NCI-H2029 treated with DMSO at 0.1 percent for 48 hours (cell line): ENCODE measurements at places on chromosomes 1 and 21.
A peak's percentile ranks its signal among the peaks of the same experiment; 100 is the strongest.

- DNase-seq = no peak
These were observed 3.1 kb downstream of the KCNK1 start for GRCh38 chr1:233617025-233617424.

DNA sequence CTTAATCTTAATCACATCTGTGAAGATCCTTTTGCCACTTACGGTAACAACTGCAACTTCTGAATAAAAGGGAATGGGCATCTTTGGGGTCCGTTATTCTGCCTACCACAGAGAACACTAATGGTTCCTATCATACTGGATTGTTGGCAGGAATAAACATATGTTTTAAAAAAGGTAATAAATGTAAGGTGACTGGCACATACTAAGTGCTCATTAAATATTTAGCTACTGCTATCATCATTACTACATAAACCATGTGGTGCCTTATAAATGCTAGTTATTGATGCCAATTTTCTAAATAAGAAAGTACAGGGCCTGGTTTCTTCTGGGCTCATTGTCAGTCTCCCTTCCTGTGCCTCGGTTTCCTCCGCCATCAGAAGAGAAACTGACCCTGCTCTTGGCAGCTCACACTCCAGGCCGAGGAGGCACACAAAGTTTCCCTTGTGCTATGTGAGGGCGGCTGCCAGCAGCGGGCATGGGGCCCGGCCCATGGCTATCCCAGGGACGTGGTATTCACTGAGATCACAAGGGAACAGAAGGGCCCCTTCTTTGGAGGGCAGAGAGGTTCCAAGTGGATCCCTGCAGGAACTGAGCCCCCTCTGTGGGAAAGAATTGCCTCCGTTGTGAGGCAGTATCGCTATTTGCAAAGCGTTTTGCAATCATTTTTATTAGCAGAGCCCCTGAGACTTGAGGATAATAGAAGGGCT, 26.2 kb downstream of the NAV1 start:
- DNase-seq = no peak

DNA sequence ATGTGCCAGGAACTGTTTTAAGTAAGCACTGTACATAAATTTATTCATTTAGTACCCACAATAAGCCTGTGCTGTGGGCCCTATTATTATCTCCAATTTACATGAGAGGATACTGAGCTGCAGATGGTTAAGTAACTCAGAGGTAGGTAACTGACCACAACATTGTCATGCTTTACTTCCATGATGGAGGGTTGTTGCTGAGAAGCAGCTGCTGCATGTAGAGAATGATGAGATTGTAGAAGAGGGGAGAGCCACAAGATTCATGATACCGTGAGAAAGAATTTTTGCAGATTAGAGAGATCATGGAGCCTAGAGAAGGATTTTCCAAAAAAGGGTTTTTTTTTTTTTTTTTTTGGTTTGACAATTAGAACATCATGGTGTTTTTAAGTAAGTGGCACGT, 313.1 kb downstream of the PTBP2 start:
- DNase-seq = no peak

DNA sequence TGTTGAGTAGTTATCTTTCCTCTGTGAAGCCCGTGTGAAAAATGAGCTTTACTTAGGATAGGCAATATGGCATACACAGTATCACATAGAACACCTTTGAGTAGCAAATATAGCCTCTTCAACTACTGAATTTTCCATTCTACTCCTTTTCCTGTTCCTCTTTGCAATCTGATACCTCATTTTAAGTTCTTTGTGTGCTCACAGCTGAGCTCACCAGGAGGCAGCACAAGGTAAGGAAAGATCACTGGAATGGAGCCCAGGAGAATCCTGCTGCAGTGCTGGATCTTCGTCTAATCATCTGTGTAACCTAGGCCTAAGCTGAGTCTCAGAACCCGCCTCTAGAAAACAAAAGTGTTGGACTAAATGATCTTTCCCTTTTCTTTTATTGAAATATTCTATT, 171.0 kb downstream of the LRRC40 start:
- peak; percentile 76 for DNase-seq

GRCh38 chr1:37037690-37038089, 3.4 kb upstream of the GRIK3 start:
- peak; percentile 90 for DNase-seq

DNA sequence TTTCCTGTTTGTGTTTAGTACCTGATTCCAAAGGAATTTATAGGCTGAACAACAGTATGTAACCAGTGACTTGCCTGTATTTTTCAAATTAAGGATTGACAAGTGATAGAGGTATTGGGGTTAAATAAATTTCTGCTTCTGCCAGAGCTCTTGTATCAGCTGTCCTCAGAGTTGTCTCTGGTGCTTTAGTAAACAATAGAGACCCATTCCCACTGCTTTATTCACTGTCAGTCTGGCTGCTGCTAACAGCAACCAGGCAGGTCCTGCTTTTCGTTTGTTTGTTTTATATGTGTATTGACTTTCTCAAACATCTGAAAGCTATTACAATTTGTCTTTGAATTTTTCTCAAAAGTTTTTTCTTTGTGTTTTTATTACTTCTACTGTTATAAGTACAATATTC, 76.1 kb downstream of the OLFM3 start:
- DNase-seq = no peak

GRCh38 chr1:205172729-205173366, 38.7 kb downstream of the DSTYK start:
- DNase-seq = no peak

- peak; percentile 44 for DNase-seq
These were observed at the start of gene PITHD1 for GRCh38 chr1:23777979-23778814. TSS of gene PITHD1 (plus strand) at chr1:23778418. CDS start at chr1:23778516, 98 bp downstream.

DNA sequence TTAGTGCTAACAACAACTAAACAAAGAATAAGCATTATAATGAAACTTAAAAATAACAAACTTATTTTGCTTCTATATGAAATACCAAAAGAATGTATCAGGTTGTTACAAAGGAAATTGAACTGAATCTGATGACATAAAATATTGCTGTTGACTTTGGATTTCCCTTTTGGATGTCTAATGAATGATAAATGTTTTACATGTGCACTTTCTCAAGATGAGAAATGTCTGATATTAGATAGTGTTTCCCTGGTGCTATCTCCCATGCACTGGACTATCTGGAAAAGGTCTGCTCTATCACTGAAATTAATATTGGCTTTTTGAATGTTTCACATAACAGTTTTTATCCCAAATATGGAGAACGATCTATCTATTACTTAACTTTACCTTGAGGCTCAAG, 179.9 kb downstream of the HMCN1 start:
- DNase-seq = no peak
